Activated CD4-positive, alpha-beta T cell treated with anti-CD3 and anti-CD28 coated beads for 48 hours (primary cell): ENCODE measurements at places on chromosomes 1 and 21.

GRCh38 chr1:156676820-156677615 lies at the start of gene NES:
NES (minus strand) TSS chr1:156677407; CDS start chr1:156677264, 143 bp downstream.
- no peak for DNase-seq

- no peak for DNase-seq
Measured at GRCh38 chr1:72064196-72065075, 217.9 kb downstream of the NEGR1 start.

DNA sequence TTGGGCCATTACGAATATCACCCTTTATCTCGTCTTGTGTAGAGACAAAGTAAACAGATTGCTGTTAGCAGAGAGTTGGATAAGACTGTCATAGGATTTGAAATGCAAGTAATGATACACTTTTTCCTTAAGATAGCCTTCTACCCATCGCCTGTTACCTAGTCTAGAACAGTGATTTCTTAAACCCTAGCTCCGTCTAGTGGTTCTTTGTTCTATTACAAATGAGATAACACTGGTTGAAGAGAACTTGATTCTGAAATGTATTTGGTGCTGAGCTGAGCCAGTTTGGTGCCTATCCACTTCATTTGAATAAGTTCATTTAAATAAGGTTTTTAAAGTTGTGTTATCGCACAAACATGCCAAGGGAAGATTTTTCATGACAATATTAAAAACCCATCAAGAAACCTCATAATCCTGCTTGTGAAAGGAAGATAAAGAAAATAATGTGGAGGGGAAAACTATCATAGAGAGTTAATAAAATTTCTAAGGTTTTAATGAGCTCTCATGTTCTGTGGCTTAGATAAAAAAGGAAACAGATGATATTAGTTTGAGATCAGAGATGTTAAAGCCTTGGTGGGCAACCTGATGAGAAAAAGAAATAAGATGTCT lies 1.5 kb upstream of the KCNH1 start:
- no peak for DNase-seq

DNA sequence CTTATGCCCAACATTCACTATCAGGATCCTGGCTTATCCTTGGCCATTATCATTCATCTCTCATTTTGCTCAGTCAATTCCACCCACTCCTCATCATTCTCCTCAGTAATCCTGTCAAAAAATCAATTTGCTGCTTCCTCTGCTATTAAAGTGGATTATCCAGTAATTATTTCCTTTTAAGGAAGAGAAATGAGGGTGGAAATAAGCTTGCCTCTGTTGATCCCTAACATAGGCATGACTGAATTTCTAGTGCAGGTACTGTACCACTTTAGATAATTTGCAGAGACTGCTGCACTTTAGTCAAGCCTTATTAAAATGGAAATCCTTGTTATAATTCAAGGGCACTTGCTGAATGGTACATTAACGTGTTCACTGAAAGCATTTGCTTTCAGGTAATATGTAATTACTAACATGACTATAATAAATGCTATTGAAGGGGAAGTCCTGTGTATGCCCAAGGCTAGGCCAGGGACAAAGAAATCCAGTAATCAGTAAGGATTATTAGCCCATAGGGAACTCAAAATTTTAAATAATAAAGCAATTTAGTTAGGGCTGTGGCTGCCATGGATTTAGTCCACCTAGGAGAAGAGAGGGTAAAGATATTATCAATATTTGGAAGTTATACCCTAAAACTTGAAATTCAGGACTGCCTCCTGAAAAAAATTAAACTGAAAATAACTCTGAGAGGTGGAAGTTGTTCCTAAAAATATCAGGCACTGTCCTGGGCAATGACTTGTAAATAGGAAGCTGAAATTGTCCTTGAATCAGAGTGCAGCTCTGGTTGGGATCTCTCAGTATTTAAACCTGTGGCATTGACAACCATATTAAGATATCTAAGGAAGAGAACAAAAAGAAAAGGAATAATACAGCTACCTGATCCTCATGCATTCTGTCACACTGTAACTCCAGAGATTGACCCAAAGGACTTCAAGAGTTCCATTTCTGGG lies 43.4 kb downstream of the RGS2 start:
- DNase-seq, result no peak

- no peak for DNase-seq
Measured at GRCh38 chr1:7295946-7296345, 475.1 kb upstream of the VAMP3 start.

DNA sequence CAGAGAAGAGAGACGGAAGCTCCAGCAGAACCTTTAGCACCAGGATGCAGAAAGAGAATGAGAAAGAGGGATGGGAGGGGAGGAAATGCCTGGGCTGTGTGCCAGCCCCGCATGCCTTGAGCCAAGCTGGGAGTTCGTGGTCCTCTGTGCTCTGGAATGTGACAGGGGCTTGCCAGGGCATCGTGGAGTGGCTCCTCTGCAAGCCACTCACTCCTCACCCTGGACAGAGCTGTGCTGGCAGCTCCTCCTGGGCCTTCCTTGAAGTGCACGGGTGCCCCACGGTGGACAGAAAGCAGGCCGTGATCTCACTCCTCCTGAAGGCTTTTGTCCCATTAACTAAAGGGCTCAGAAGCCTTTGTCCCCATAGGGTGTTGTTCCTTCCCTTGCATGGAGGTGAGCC lies 34.8 kb upstream of the PRELP start:
- peak; percentile 9 for DNase-seq
